ENCODE measurements at places on chromosomes 7 and 10. TPM values are rescaled to one million over a fixed set of nuclear protein-coding genes. Genes with fewer than 3 reads are reported as not detected.

DNA sequence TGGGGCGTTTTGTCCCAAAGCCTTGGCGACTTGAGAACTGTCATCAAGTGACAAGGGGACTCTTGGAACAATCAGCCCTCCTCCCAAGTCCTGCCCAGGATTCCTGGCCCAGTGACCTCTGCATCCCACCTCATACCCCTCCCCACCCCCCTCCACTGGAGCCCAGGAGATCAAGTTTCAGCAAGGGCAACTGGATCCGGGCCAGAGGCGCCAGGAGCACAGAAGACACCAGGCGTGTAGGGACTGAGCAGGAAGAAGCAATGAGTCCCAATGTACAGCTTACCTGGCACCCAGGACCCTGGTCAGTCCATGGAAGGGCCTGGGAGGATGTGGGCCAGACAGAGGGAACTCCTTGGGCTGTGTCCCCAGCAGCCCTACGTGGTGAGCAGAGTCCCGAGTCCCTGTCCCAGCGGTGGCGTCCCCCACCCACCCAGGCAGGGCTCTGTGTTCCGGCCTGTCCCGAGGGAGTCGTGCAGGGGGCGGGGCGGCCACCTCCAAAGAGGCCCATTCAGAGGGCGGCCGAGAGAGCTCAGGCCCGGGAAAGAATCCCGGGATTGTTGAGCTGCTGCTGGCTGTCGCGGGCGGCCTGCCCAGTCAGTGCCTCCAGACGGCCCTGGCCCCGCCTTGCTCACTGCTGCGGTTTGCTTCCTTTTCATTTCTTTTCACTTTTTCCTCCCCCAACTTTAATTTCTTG is 254.1 kb downstream of the TNS3 start:
- no peaks in the 10 kb centered on the region for H3K36me3 ChIP-seq
- H3K27me3 ChIP-seq, result no peaks in the 10 kb centered on the region
- peak overlapping the region; percentile 81 for H3K27ac ChIP-seq
- DNase-seq, result peak; percentile 88
- peak overlapping the region; percentile 40 for H3K4me3 ChIP-seq

DNA sequence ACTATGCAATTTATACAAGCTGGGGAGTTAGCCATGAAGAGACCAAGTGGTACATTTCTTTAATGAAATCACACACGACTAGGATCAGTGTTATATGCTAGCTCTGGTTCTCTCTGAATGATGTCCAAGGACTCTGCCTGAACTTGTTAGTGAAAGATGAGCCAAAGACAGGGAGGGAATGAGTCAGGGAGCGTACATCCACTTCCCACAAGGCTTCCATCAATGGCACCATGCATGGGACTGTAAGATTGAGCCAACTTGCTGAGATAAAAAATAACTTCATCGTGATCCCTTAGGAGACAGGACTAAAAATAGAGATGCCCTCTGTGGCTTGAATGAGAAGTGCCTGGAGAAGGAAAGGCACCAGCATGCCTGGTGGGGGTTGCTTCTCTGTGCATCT is 629.7 kb downstream of the ACTR3B start:
- no peak for DNase-seq
- H3K27me3 ChIP-seq, result no peaks in the 10 kb centered on the region
- no peaks in the 10 kb centered on the region for H3K36me3 ChIP-seq
- H3K27ac ChIP-seq, result no peak overlapping the region

GRCh38 chr10:77226452-77226851 is 411.2 kb downstream of the KCNMA1 start:
- no peaks in the 10 kb centered on the region for H3K4me1 ChIP-seq
- no peak overlapping the region for H3K27ac ChIP-seq
- no peak overlapping the region for H3K4me3 ChIP-seq
- H3K27me3 ChIP-seq, result no peaks in the 10 kb centered on the region
- DNase-seq, result no peak
- H3K36me3 ChIP-seq, result no peaks in the 10 kb centered on the region

DNA sequence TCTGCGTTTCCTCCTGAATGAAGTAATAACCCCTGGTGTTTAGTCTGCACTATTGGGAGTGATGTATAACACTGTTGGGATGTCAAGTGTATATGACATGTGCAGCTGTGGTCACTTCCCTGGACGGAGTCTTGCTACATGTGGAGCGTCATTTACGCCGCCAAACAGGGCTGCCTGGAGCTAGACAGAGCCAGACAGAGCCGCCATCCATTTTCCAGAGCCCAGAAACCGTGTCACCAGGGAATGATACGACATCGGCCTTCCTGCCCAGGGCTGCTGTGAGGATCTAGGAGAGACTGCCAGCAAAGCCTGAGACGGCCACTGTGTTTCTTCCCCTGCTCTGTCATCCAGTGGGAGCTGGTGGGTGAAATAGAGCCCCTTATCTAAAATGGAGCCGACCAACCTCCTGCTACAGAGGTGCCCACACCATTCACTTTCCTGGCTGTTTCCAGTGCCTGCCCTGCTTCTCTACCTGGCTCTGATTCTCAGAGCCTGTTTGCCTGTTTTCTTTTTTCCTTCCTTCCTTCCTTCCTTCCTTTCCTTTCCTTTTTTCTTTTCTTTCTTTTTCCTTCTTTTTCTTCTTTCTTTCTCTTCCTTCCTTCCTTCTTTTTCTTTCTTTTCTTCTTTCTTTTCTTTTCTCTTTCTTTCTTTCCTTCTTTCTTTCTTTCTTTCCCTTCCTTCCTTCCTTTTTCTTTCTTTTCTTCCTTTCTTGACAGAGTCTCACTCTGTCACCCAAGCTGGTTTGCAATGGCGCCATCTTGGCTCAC is 13.3 kb upstream of the FGFR2 start:
- no peaks in the 10 kb centered on the region for H3K27me3 ChIP-seq
- no peaks in the 10 kb centered on the region for H3K36me3 ChIP-seq

The ACTL6B gene
- not detected for total RNA-seq

The FAM241B gene
- 6.5 TPM for total RNA-seq

The FKBP6 gene
- total RNA-seq, result not detected

The TTYH3 gene
- total RNA-seq, result 53.3 TPM
